ENCODE measurements at places on chromosomes 7 and 10. TPM values are rescaled to one million over a fixed set of nuclear protein-coding genes. Genes with fewer than 3 reads are reported as not detected.

SPDYE3 gene
- total RNA-seq: not detected

EVX1 gene
- total RNA-seq: not detected

LIPJ gene
- not detected for total RNA-seq

LIPM gene
- not detected for total RNA-seq

TMEM139 gene
- total RNA-seq: 0.41 TPM

GBX1 gene
- not detected for total RNA-seq

POM121C gene
- 73.6 TPM for total RNA-seq

ANXA11 gene
- total RNA-seq: 288 TPM

OR9A2 gene
- not detected for total RNA-seq

EPDR1 gene
- total RNA-seq: 1.1 TPM

CRYGN gene
- not detected for total RNA-seq

GIMAP2 gene
- total RNA-seq: 80.0 TPM

CALCR gene
- not detected for total RNA-seq

DNA sequence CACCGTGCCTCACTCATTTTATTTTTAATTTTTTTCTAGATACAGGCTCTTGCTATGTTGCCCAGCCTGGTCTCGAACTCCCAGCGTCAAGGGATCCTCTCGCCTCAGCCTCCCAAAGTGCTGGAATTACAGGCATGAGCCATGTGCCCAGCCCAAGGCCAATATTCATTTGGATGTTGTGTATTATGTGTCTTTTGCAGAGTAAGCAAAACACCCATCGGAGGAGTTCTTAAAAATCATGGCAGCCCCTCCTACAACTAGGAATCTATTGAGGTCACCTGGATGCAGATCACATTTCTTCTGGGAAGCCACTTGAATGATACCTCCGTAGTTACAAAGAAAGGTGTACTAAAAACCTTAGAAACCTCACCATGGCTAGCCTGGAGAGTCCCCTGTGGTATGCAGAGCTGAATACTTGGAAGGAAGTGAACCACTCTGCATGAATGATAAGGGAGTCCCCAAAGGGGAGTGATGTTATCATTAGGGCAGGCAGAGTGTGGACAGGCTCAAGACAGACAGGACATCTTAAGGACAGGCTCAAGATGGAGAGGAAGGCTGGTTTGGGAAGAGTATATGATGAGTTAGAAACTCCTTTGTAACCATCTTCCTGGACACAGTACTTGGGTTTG lies 185.7 kb downstream of the TAX1BP1 start:
- no peaks in the 10 kb centered on the region for H3K27me3 ChIP-seq
- no peak overlapping the region for H3K27ac ChIP-seq
- no peaks in the 10 kb centered on the region for H3K36me3 ChIP-seq
- no peak for DNase-seq
- peaks cover 12% of the 10 kb centered on the region for H3K4me1 ChIP-seq

- H3K27ac ChIP-seq: no peak overlapping the region
- no peak overlapping the region for H3K4me3 ChIP-seq
- no peaks in the 10 kb centered on the region for H3K36me3 ChIP-seq
- H3K4me1 ChIP-seq: peaks cover 4% of the 10 kb centered on the region
- H3K27me3 ChIP-seq: peaks cover 6% of the 10 kb centered on the region
- no peak for DNase-seq
These were observed 37.2 kb upstream of the CUL1 start for GRCh38 chr7:148661471-148661870.

GRCh38 chr10:21159669-21160068 lies 262.6 kb upstream of the NEBL start:
- DNase-seq: no peak
- H3K36me3 ChIP-seq: no peaks in the 10 kb centered on the region
- H3K4me3 ChIP-seq: no peak overlapping the region
- no peak overlapping the region for H3K27ac ChIP-seq

DNA sequence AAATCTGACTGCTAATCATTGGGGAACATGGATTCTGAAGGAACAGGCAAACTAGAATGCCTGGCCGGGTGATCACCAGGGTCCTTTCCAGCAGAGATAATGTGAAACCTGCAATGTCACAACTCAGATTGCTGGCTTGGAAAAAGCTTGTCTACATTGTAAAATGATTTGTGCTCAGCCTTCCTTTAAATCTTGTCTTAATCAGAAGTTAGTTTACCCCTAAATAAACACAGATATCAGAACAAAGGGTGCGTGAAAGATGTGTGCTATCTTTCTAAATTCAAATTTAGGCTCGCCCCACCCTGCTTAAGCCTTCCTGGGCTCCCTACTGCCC lies 26.3 kb downstream of the COBL start:
- H3K4me3 ChIP-seq: no peak overlapping the region
- no peak for DNase-seq
- H3K36me3 ChIP-seq: no peaks in the 10 kb centered on the region
- no peaks in the 10 kb centered on the region for H3K4me1 ChIP-seq

DNA sequence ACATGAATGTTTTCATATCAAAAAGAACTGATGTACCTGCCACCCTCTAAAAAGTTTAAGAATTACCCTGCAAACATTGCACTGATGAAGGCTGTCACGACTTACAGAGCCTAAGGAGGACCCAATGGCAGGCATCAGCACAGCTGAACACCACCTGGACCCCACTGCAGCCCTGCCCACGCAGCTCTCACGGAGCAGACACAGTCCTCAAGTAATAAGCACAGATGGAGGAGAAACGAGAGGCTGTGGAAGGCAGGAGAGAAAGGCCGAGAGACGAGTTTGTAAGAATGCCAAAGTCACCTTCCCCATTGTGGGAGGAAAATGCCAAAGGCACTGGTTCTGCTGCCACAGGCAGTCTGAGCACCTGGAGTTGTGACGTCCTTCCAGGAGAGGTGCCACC lies 135.0 kb downstream of the DLG5 start:
- DNase-seq: no peak

- DNase-seq: no peak
- no peaks in the 10 kb centered on the region for H3K4me1 ChIP-seq
- H3K36me3 ChIP-seq: no peaks in the 10 kb centered on the region
- no peak overlapping the region for H3K27ac ChIP-seq
- H3K27me3 ChIP-seq: no peaks in the 10 kb centered on the region
- no peak overlapping the region for H3K4me3 ChIP-seq
These were observed 420.7 kb upstream of the LRRTM3 start for GRCh38 chr10:66505003-66505657.

DNA sequence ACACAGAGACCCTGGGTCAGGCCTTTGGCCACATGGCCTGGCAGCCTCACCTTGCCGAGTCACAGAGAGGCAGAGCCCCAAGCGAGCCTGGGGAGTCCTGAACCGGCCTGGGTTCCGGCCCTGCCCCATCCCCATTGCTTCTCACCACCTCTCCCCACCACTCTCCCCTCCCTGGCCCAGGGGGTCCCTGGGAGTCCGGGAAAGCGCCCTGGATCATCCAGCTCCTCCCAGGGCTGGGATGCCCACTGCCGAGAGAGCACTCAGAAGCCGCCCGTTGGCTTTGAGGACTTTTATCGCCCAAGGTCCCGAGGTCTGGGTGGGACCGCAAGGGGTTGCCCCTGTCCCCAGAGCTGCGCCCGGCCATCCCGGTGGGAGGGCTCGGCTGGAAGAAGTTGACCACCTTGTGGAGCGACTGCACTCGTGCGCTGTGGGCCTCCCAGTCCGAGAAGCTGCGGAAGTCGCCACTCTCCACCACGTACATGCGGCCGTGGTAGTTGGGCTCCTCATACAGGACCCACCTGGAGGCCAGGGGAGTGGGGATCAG lies 8.1 kb downstream of the CRYGN start:
- DNase-seq: no peak
- H3K27me3 ChIP-seq: peaks cover 3% of the 10 kb centered on the region
- H3K4me3 ChIP-seq: no peak overlapping the region
- H3K4me1 ChIP-seq: peaks cover 41% of the 10 kb centered on the region

GRCh38 chr7:2104107-2104710 lies 128.5 kb downstream of the MAD1L1 start:
- H3K36me3 ChIP-seq: peaks cover 6% of the 10 kb centered on the region
- DNase-seq: peak; percentile 81
- H3K27me3 ChIP-seq: no peaks in the 10 kb centered on the region
- peaks cover 28% of the 10 kb centered on the region for H3K4me1 ChIP-seq
- no peak overlapping the region for H3K27ac ChIP-seq
- no peak overlapping the region for H3K4me3 ChIP-seq

DNA sequence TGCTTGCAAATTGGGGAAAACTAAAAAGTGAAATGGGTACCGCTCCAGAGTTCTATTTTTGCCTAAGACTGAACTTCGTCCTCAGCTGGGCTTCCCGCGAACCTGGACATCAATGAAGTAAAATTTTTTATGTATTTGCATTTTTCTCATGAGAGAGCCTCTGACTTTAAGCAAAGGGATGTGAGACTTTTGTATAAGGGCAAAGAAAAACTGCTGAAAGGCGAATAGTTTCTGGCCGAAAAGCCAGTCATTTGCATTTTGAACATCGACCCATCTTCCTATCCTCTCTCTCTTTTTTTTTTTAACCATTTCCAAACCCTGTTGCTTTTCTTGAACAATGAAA lies 573 bp downstream of the PMPCB start:
- peaks cover 38% of the 10 kb centered on the region for H3K4me1 ChIP-seq
- H3K4me3 ChIP-seq: peak overlapping the region; percentile 90
- peaks cover 24% of the 10 kb centered on the region for H3K36me3 ChIP-seq
- no peaks in the 10 kb centered on the region for H3K27me3 ChIP-seq
- DNase-seq: no peak
- peak overlapping the region; percentile 91 for H3K27ac ChIP-seq

DNA sequence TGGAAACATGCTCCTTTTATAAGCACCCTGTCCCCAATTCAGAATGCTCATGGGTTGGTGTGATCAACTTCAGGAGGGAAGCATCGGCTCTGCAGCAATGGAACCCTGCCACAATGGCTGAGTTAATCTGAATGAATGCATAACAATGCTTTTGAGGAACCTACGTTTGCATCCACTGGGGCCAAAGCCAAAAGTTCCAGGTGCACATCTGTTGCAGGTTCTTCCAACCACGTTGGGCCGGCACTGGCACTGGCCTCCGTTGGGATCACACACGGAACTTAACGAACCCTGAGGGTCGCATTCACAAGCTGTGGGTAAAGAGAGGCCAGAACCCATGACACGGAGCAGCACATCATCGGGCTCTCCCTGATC lies 43.4 kb downstream of the LAMB1 start:
- no peak overlapping the region for H3K27ac ChIP-seq
- no peaks in the 10 kb centered on the region for H3K4me1 ChIP-seq
- DNase-seq: no peak
- H3K27me3 ChIP-seq: peaks cover 19% of the 10 kb centered on the region
- no peaks in the 10 kb centered on the region for H3K36me3 ChIP-seq

GRCh38 chr10:116088985-116089384 lies 184.0 kb downstream of the GFRA1 start:
- H3K27me3 ChIP-seq: no peaks in the 10 kb centered on the region
- H3K4me1 ChIP-seq: no peaks in the 10 kb centered on the region
- no peak overlapping the region for H3K4me3 ChIP-seq

DNA sequence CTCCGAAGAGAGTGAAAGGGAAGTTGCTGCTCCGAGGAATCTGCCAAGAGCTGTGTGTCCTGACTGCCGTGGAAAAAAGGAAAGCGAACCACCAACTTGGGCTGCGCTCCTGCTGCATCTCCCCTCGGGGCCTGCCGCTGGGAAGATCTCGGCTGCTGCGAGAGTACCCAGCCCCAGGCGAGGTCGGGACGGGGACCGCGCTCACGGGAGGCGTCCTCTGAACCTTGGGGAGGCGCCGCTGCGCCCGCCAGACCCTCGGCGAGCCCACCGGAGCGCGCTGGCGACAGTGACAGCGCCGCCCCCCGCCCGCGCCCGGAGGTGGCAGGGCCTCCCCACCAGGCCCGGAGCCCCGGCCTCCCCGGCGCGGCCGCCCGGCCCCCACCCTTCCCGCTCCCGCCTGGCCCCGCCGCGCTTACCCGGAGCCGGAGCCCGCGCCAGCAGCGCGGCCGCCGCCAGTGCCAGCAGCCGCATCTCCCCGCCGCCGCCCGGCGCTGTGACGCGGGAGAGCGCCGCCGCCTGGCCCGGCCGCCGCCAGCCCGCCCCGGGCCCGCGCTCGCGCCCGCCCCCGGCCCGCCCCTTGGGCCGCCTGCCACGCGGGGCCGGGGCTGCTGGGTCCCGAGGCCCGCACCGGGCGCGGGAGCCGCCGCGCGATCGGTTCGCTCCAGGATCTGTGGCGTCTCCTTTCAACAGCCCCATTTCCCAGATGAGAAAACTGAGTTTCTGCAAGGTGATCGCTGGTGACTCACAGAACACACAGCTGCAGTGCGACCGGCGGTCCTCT lies at the start of gene VSTM4:
Gene VSTM4, minus strand, starts transcription at position 508 of the 781 bp plus-strand sequence. Its CDS starts 37 bp downstream, at position 471.
- H3K27ac ChIP-seq: no peak within 1 kb of the TSS
- H3K27me3 ChIP-seq: peaks cover 60% of the 10 kb centered on the region
- peak within 1 kb of the TSS; percentile 44 for H3K4me3 ChIP-seq
- DNase-seq: no peak

- no peaks in the 10 kb centered on the region for H3K36me3 ChIP-seq
- H3K4me1 ChIP-seq: no peaks in the 10 kb centered on the region
- no peak overlapping the region for H3K27ac ChIP-seq
These were observed 575.3 kb downstream of the ETV1 start for GRCh38 chr7:13414181-13414580.

- no peak for DNase-seq
- no peak overlapping the region for H3K27ac ChIP-seq
- peaks cover 6% of the 10 kb centered on the region for H3K27me3 ChIP-seq
- no peaks in the 10 kb centered on the region for H3K4me1 ChIP-seq
These were observed 259.2 kb downstream of the DNAJB6 start for GRCh38 chr7:157596026-157596425.

GRCh38 chr10:93560541-93560940 lies 5.9 kb upstream of the FFAR4 start:
- no peak overlapping the region for H3K4me3 ChIP-seq
- H3K27me3 ChIP-seq: peaks cover 21% of the 10 kb centered on the region
- H3K4me1 ChIP-seq: no peaks in the 10 kb centered on the region

GRCh38 chr7:99001482-99002147 lies 123.3 kb downstream of the TRRAP start:
- no peak overlapping the region for H3K27ac ChIP-seq
- H3K4me3 ChIP-seq: no peak overlapping the region
- H3K36me3 ChIP-seq: peaks cover 21% of the 10 kb centered on the region

GRCh38 chr10:23158370-23158769 lies 33.7 kb upstream of the PTF1A start:
- H3K4me3 ChIP-seq: no peak overlapping the region
- no peak overlapping the region for H3K27ac ChIP-seq
- peak; percentile 44 for DNase-seq
- no peaks in the 10 kb centered on the region for H3K36me3 ChIP-seq
- peaks cover 10% of the 10 kb centered on the region for H3K27me3 ChIP-seq

- H3K27ac ChIP-seq: no peak overlapping the region
- H3K36me3 ChIP-seq: no peaks in the 10 kb centered on the region
- no peaks in the 10 kb centered on the region for H3K4me1 ChIP-seq
- H3K27me3 ChIP-seq: no peaks in the 10 kb centered on the region
- no peak overlapping the region for H3K4me3 ChIP-seq
- no peak for DNase-seq
These were observed 900.4 kb upstream of the AUTS2 start for GRCh38 chr7:68697796-68698280.

DNA sequence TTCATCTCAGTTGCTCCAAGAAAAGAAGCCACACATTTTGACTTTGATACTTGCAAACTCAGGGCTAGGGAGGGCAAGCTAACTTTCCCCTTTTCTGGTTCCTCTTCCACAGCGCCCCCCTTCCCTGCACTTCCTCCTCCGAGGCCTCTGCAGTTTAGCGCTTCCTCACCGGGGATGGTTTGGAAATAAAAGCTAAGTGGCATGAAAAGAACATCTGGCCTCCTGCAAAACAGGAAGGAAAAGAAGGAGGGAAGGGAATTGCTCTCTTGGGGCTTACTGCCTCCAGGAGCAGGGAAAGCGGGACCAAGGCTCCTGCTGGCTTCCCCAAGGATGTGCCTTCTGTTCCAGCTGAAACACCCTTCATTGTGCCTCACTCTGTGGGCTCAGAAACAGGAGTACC lies 42.3 kb downstream of the PRKCQ start:
- no peak for DNase-seq
- H3K27ac ChIP-seq: no peak overlapping the region
- peaks cover 47% of the 10 kb centered on the region for H3K36me3 ChIP-seq

All from activated CD8-positive, alpha-beta memory T cell treated with anti-CD3 and anti-CD28 coated beads, Interleukin-2, amount 10 ng/mL, durations not matched to agents 7 days and 5 days (primary cell).